ENCODE measurements at places on chromosomes 2 and 18. TPM values are rescaled to one million over a fixed set of nuclear protein-coding genes. Genes with fewer than 3 reads are reported as not detected.

Gene FLACC1
- total RNA-seq = 0.43 TPM

Gene PMAIP1
- total RNA-seq = 105 TPM

DNA sequence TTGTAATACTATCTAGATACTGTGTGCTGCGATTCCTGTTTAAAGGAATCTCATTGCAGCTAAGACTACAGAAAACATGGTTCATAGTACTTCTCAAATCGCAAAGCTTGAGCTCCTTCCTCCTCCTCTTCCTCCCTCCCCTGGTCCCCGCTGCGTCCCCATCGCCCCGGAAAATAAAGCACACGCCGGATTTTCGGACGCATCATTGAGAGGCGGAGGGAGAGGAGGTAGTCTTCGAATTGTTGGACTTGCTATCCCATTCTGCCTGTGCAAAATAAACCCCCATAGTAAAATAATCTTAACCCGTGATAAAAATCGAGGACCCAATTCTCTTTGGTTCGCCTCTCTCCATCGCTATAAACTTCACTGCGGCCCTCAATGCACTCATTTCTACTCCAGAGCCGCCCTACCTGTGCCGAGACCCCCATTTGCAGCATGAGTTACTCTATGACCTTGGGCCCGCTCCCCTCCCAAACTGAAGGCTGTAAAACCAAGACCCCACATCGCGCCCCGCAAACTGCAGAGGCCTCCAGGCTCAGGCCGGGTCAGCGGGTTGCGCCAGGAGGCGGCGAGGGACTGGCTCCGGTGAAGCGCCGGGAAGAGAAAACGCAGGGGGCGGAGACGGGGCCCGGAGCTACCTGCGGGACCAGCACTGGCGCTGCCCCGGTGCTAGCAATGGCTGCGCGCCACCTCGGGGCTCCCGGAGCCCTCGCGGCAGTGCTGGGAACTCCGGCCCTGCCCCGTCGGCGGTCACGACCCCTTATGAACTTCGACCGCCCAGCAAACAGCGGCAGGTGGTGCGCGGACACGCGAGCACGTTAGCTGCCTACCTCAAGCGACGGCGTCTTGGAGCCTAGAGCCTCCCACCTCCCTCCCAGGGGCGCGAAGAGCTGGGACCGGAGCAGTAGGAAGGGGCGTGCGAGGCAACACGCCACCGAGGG, 649 bp downstream of the ESCO1 start:
- DNase-seq = peak; percentile 69

DNA sequence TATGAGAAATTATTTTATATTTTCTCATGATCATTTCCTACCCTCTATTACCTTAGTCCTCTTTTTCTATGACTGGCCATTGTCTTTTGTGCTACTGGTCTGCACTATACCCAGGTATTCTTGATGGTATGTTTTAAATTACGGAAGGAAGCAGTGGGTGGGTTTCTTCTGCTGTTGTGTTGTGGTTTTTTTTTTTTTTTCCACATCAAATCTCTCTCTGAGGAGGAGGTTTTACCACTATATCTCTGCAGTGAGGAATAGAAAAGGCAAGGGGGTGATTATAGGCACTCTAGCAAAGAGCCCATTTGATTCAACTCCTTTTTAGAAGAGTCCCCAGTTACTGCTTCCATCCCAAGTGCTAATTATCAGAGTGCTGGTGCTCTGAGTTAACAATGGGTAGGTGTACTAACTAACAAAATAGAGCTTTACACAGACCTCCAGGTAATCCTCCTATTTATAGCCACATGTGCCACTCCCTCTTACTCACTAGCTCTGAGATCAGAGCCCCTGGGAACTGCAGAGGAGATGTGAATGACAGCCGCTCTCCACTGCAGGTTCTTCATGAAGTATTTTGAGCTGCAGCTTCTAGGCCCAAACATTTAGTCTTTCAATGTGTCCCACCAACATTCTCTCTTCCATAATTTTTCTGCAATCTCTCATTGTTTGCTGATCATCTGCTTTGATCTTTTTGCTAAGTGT, 301.6 kb upstream of the GULP1 start:
- DNase-seq = no peak

DNA sequence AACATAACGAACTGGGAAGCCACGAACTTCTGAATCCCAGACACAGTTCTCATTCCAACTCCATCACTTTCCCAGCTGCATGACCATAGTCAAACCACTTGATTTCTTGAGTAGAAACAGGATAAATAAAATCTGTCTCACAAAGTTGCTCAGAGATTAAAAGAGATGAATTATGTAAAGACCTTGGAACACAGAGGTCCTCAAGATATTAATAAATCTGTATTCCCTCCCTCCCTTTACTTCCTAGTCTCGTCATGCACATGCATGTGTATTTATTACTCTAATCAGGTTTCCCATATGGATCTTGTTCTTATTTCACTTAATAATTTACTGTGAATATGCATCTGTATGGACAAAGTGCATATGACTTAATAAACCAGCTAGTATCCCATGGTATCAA, 21.1 kb upstream of the CSRNP3 start:
- DNase-seq = no peak

Data from activated naive CD4-positive, alpha-beta T cell treated with anti-CD3 and anti-CD28 coated beads, Interleukin-2, amount 50 U/mL, for 72 hours (primary cell).